ENCODE measurements at places on chromosomes 11 and 22.
A peak's percentile ranks its signal among the peaks of the same experiment; 100 is the strongest.

DNA sequence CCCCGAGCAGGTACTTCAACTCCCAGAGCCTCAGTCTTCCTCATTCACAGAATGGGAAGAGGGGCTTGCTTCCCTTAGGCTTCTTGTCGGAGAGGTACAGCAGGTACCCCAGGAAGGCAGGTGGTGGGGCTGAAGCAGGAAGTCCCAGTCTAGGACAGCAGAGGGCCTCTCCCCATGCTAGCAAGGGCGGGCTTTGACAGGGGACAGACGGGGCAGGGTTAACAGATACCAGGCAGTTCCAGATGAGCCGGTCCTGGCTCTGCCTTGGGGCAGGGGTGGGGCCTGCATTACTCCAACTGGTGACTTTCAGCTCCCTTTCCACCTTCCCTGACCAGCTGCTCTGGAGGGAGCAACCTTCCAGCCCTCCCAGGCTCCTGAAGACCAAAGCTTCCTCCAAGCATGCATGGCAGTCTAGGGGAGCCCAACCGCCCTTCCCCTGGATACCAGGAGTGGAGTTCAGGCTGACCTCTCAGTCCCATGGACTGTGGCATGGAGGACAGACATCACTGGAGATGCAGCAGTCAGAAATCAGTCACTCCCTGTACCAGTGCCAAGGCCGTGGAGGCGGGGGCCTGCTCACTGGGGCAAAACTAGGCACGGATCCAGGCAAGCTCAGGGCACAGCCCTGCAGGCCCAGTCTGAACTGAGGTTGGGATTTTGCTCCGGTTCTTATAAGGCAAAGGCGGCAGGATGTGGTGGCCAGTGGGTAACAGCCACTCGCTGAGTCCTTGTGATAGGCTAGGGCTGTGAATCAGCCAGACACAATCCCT, 60.5 kb downstream of the NAT10 start:
- no peak for DNase-seq

DNA sequence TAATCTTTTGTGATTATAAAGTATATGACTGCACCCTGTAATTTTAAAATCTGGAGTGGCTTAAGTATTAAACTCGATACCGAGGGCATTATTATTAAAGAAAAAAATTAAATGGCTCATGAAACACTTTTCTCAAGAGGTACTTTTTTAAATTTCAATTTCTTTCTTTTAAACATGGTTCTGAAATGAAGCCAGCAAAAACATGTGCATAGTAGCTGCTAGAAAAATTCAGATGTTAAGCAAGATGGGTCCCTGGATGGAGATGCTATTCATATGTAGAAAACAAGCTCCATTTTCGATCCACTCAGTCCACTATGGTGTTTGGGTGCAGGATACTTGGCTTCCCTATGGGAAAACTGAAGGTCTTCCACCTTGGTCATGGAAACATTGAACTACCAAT, 189.5 kb downstream of the PGR start:
- DNase-seq, result no peak

GRCh38 chr22:38314933-38315822, 2.1 kb downstream of the CSNK1E start:
- DNase-seq, result no peak

DNA sequence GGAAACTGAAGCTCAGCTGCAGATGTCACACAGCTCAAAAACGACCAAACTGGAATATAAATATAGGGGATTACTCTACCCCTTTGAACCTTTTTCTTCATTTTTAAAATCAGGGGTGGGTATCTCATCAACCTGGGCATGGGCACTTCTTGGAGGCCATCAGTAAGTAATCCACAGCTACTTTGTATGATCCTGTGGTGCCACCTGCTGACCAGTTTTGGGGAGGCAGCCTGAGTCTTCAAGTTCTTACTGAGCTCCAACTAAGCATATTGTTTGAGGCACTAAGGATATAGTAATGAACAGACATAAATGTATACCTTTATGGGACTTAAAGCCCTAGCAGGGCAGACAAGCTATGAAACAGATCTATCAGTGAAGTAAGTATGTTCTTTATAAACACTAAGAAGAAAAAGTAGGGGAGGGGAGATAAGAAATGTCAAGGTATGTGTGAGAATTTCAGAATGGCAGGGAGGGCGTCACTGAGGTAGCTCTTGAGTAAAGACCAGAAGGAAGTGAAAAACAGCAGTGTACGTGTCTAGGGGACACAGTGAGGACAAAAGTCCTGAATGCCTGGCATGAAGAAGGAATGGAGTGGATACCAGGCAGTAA, 18.4 kb downstream of the TUB start:
- DNase-seq, result peak; percentile 54

DNA sequence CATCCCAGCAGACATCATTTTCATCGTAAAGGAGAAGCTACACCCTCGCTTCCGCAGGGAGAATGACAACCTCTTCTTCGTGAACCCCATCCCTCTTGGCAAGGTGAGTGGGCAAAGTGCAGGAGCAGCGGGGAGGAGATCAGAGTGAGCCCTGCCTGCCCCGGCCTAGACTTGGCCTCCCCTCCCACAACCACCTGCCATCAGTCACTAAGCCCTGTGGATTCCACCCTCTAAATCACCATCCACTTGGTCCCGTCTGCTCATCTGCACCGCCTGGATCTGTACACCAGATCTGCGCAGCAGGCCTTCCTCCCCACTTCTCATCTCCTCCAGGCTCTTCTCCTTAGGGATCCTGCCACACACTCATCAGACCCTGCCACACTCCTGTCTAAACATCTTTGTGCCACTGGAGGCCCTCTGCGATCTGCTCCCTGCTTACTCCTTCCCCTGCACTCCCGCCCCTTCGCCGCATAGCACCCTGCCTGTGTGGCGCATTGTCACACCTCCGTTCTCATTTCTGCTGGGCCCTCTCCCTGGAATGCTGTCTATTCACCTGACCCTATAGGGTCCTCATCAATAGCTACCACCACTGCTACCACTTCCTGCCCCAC, 14.2 kb downstream of the UCP2 start:
- DNase-seq, result no peak

GRCh38 chr11:123371506-123372297, 58.4 kb upstream of the GRAMD1B start:
- DNase-seq, result no peak

DNA sequence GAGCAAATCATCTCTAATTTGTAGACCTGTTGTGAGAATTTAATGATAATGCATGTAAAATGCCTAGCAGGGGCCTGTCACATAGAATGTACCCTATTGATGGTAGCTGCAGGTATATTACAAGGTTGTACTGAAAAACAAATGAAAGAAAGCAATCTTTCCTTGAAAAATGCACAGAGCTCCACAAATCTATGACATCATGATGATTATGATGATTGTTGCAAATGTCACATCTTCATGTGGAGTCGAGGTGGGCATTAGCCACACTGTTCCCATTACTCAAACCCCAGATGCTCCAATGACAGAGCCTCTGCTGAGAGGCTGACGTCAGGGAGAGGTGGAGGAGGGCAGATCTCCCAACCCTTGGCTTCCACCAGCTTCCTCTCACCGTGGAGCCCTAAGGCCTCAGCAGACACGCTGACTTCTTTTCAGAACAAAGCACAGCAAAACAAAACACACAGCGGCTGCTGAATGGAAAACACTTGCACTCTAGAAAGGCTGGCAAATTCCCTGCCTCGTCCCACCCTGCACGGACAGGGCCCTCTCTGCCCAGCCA, 298.3 kb downstream of the KIRREL3 start:
- DNase-seq, result no peak

DNA sequence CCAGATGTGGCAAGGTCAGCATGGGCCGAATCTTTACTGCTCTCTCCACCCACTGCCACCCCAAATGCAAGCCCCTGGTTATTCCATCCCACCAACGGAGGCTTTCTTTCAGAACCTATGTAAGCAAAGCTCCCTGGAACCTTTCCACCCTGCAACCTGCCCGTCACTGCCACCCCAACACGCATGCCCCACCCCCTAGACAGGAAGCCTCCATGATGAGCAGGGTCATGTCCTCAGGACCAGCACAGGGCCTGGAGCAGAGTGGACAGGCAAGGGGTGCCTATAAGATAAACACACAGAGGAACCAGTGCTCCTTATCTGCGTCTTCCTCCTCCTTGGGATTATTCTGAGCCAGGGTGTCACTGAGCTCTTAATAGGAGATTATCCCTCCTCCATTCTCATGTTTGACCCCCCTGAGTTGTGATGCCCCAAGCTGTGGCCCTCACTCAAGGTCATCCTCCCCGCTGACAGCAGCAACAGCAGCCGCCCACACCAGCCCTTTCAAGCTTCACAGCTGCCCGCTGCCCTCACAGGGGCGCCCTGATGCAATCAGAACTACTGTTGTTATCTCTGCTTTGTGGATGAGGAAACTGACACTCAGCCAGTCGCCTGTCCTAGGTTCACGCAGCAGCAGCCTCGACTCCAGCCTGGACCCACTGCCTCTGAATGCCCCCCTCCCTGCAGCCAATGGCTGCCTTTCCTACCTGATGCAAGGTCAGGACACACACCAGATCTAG, 647.3 kb downstream of the TBC1D22A start:
- DNase-seq, result no peak

- DNase-seq, result no peak
These were observed 12.7 kb downstream of the MUC2 start for GRCh38 chr11:1087279-1087960.

- no peak for DNase-seq
These were observed 69.5 kb upstream of the ATXN10 start for GRCh38 chr22:45602004-45602733.

- no peak for DNase-seq
These were observed 275.6 kb downstream of the BRD1 start for GRCh38 chr22:49551897-49552614.

- no peak for DNase-seq
These were observed 78.9 kb downstream of the ZBTB16 start for GRCh38 chr11:114138411-114138810.

- DNase-seq, result no peak
These were observed 408.3 kb upstream of the DDI1 start for GRCh38 chr11:103628121-103628520.

DNA sequence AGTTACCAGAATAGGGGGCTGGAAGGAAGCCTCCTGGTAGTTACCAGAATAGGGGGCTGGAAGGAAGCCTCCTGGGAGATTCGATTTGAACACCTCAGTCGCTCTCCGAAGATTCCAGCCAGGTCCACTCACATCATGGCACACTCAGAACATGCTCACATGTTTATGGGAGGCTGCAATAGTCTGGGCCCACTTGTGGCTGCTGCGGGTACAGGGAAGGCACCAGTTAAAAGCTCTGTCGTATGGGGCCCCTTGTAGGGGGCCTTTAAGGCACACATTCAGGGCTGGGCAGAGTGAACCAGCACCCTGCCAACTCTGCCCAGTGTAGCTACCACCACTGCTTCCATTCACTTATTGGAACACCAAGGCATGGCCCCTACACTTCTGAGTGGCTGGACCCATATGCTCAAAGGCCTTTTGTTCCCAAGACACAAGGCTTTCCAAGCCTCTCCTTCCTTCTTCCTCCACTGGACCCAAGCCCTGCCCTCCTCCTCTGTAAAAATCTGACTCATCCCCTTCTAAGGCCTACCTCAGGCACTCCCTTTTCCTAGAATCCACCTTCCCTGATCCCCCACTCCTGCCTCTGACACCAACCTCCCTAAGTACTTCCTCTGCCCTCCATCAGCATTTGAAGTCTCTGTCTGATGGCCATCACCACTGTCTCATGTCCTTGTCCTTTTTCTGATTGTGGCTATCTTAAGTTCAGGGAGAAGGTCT, 28.0 kb downstream of the USP35 start:
- no peak for DNase-seq

GRCh38 chr11:46697723-46698122, 2.7 kb downstream of the ARHGAP1 start:
- no peak for DNase-seq

DNA sequence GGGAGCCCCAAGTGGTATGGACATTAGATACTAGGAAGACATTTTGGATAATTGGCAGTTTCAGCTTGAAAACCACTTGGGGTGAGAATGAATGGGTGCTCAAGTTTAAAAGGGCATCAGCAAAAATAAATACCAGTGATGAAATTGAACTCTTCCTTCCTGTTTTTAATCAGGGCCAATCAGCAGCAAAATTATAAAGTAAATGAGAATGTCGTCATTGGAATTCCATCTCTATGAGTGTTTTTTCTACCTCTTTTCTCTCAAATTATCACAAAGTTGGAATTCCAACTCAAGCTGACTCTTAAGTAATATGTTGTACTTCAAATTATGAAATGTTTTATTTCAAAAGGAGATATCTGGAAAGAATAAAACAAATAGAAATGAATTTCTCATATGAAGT, 730.6 kb downstream of the METTL15 start:
- DNase-seq, result no peak

DNA sequence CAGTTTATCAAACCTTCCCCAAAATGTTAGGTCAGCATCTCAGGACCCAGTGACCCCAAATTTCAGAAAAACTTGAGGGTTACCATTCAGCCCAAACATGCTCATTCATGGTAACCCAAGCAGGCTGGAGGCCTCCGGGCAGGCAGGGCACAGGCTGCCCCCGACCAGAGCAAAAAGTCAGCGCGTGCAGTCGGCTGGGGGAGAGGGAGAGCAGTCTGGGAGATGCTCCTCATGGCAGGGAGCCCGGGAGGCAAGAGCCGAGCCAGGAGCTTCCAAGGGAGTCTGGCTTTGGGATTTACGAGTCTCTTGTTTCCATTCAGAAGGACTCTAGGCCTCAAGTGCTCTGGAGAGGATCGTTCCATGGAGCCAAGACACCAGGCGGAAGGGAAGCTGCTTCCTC, 45.7 kb downstream of the RPUSD4 start:
- DNase-seq, result no peak

- no peak for DNase-seq
These were observed 682 bp downstream of the LARGE1 start for GRCh38 chr22:33919391-33920196.

GRCh38 chr11:35313760-35314153, 105.6 kb downstream of the SLC1A2 start:
- no peak for DNase-seq

DNA sequence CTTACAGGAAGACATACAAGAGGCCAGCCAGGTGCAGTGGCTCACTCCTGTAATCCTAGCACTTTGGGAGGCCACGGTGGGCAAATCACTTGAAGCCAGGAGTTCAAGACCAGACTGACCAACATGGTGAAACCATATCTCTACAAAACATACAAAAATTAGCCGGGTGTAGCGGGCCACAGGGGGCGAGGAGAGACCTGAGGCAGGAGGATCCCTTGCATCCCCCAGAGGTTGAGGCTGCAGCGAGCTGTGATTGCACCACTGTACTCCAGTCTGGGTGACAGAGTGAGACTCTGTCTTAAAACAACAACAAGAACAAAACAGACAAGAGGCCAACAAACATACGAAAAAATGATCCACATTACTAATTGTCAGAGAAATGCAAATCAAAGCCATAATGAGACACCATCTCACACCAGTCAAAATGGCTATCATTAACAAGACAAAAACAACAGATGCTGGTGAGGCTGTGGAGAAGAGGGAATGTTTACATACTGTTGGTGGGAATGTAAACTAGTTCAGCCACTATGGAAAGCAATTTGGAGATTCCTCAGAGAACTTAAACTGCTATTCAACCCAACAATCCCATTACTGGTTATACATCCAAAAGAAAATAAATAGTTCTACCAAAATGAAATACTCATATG, 498.8 kb upstream of the ARHGAP42 start:
- DNase-seq, result no peak

DNA sequence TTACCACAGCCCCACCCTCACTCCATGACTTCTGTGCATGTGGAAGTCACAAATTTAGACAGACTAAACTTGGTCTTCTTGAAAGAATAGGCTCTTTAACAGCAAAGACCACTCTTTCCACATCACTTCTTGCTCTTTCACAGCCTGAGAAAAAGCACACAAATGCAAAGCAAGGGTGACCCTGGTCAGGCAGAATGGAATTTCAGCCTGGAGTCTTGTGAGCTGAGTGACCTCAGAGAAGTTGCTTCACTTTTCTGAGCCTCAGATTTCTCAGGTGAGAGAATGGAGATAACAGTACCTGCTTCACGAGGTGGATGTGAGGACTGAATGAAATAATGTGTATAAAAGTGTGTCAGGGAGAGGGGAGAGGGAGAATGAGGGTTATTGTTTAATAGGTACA, 26.8 kb upstream of the LIPT2 start:
- DNase-seq, result no peak
